ENCODE measurements at places on chromosomes 2 and 18.

- peak; percentile 27 for DNase-seq
Observed at GRCh38 chr18:475202-476031, 25.1 kb downstream of the COLEC12 start.

DNA sequence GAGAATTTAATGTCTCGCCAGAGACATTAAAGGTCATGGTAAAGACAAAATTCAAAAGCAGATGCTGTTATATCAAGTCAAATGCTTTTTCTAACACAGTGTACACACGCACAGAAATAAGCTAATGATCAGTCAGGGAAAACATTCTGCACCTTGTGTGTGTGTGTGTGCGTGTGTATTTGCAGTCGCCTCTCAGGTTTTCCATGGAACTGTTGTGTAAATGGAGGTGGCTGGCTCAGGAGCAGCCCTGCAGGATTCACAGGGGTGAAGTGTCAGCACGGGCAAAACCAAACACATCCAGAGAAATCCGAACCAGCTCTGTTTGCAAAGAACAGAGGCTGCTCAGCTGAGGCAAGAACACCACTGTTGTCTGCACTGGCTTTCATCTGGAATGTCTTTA lies 76.2 kb upstream of the YWHAQ start:
- no peak for DNase-seq

- DNase-seq = no peak
Observed at GRCh38 chr2:227188292-227188691, 23.9 kb downstream of the COL4A3 start.

DNA sequence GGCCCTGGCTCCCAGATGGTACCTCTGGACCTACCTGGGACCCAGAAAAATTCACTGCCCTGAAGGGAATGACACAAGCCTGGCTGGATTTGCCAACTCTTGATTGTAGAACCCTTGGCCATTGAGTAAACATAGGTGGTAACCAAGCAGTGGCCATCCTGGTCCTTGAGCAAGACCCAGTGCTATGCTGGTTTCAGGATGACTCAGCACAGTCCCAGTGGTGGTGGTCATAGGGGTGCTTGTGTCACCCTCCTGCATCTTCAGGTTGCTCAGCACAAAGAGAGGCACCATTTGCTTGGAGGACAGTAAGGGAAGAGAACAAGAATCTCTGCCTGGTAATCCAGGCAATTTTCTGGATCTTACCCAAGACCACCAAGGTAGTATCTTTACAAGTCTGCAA lies 52.9 kb downstream of the UPP2 start:
- DNase-seq = no peak

DNA sequence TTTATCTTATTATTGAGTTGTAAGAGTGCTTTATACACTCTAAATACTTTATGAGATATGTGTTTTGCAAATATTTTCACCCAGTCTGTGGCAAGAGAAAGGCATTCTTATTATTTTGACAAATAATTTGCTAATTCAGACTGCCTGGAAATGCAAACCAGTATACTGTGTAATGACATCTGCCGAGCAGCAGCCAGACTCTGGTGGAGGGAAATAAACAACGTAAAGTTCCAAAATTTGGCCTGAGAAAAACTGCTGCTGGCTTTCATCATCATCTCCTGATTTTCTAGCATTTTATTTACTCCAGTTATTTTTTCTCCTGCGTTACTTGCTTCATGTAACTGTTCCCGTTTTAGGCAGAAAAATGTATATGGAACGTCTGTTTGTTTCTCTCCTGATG lies 161.6 kb downstream of the RNF152 start:
- no peak for DNase-seq

GRCh38 chr2:46304635-46305034 lies 7.4 kb downstream of the EPAS1 start:
- no peak for DNase-seq

DNA sequence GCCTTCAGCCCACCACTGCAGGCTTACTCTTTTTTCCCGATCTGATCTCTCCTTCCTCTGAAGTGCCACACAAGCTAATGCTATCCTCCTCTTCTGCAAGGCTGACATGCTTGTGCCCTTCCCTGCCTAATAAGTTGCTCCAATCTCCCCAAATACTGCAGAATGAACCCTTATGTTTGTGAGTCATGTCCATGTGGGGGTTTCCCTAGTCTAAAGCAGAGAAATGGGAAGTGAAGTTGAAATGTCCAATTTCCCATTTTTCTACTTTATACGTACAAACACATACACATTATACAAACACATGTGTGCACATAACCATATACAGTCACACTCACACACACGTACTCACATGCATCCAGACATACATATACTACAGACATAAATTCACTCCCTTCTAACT lies 288.1 kb upstream of the CELF4 start:
- no peak for DNase-seq

- no peak for DNase-seq
Observed at GRCh38 chr2:222869252-222869560, 8.4 kb downstream of the ACSL3 start.

DNA sequence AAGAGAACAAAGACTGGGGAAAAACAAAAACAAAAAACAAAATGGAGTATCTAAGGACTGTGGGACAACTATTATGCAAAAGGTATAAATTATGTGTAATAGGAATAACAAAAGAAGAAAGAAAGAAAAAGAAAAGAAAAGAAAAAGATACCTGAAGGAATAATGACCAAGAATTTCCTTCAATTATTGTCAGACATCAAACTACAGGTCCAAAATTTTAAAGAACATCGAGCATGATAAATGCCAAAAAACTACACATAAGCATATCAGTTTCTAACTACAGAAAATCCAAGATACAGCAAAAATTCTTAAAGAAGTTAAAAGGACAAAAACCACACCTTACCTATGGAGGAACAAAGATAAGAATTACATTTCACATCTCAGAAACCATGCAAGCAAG lies 93.0 kb downstream of the SPIRE1 start:
- DNase-seq = no peak

DNA sequence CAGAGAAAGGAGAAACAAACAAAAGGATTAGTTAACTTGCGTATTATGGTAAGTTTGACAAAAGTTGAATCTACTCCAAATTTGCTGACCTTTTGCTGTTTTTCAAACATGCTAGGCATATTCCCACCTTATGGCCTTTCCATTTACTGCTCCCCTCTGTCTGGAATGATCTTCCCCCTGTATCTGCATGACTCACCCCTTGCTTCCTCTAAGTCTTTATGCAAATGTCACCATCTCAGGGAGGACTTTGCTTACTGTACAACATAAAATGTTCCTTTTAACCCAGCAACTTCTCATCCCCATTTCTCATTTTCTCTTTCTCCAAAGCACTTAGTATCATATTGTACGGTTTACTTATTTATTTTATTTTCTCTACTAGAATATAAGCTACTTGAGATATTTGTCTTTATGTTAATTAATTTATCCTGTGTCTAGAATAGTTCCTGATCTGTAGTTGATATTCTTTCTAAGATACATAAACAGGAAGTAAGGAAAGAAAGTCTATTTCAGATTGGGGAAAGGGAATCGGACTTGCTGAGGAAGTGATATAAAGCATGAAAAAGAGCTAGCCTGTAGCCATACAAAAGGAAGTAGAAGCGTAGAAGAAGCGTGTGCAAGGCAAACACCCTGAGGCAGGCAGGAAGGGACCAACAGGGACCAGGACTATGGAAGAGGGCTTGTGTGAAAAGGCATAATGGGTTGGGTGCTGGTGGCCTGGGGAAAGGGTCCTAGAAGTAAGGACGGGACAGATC lies 144.9 kb upstream of the ERBB4 start:
- no peak for DNase-seq

GRCh38 chr2:45588158-45588829 lies 22.8 kb downstream of the SRBD1 start:
- DNase-seq = no peak

- no peak for DNase-seq
Observed at GRCh38 chr2:57806449-57806968, 240.1 kb upstream of the VRK2 start.

Data from cerebellar cortex (tissue), 1 donor.